Kidney tubule cell (primary cell): ENCODE measurements at places on chromosomes 11 and 22.

DNA sequence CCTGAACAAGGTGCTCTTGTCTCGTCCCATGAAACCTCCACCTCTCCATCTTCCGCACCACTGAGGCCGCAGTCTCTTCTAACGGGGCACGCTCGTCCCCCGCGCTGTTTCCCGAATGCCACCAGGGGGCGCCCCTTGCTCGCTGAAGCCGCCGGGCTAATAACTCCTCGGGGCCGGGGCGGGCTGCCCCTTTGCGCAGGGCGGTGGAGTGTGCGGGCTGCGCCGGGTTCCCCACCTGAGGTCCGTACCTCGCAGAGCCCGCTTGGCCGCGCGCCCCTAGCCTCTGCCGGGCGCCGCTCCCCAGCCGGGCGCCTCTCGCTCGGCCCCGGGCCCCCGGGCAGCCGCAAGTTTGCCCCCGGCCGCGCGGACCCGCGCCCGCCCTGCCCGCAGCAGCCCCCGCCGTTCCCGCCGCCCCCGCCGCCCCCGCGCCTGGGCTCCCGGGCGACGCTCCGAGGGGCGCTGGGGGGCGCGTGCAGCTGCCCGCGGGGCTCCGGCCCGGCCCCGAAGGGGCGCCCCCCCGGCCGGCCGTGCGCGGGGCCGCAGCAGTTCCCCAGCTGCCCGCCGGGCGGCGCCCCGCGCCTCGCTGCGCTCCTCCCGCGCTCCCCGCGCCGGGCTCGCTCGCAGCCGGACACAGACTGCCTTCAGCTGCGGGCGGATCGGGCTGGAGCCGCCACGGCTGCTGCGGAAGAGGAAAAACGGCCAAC, at the start of gene GRIK4:
GRIK4 (plus strand) TSS at position 633 of the 704 bp plus-strand sequence. CDS start 148,571 bp downstream, outside the sequence.
- DNase-seq, result peak; percentile 71

GRCh38 chr11:96322775-96323641, 20.0 kb downstream of the MAML2 start:
- DNase-seq, result no peak

DNA sequence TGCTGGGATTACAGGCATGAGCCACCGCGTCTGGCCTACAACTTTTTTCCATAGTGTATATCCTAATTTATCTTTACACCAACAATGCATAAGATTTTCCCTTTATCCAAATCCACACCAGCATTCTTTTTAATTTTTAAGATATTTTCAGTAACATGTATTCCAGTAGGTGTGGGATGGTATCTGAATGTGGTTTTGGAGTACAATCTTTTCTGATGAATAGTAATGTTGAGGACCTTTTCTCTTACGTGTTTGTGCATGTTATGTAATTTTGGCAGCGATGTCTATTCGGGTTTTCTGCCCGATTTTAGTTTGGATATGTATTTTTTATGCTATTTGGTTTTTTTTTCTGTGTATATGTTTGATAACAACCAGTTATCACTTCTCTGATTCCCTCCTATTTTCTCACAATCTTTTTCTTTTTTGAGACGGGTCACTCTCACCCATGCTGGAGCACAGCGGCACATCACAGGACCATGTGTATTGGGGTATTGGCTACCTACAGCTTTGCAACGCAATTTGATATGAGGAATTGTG, 114.6 kb upstream of the GRK3 start:
- DNase-seq, result no peak

- no peak for DNase-seq
These were observed 23.4 kb upstream of the NECTIN1 start for GRCh38 chr11:119752345-119752871.

- DNase-seq, result peak; percentile 37
These were observed 171.4 kb upstream of the CTSC start for GRCh38 chr11:88508759-88509581.
